ENCODE measurements at places on chromosomes 7 and 10. TPM values are rescaled to one million over a fixed set of nuclear protein-coding genes. Genes with fewer than 3 reads are reported as not detected.

The CCDC172 gene
- not detected for total RNA-seq

The LRRC17 gene
- 4.2 TPM for total RNA-seq

The THSD7A gene
- 7.3 TPM for total RNA-seq

The PNLIP gene
- total RNA-seq = not detected

The FKBP6 gene
- not detected for total RNA-seq

The HTRA1 gene
- total RNA-seq = 135 TPM

The FAM25C gene
- not detected for total RNA-seq

The MAT1A gene
- not detected for total RNA-seq

The KCNK18 gene
- total RNA-seq = not detected

The LEP gene
- 206 TPM for total RNA-seq

The HOXA2 gene
- total RNA-seq = 0.51 TPM

The CALCR gene
- total RNA-seq = not detected

The UNC5B gene
- total RNA-seq = 0.98 TPM

The NKX1-2 gene
- total RNA-seq = not detected

The ALOX5 gene
- total RNA-seq = 48.3 TPM

The IQCE gene
- total RNA-seq = 9.0 TPM

The SPDYE16 gene
- 3.8 TPM for total RNA-seq

The LIPJ gene
- total RNA-seq = 0.17 TPM

The TUBB8 gene
- total RNA-seq = not detected

The FAM13C gene
- 29.4 TPM for total RNA-seq

The PODXL gene
- 44.5 TPM for total RNA-seq

The GFRA1 gene
- 59.9 TPM for total RNA-seq

The FEZF1 gene
- not detected for total RNA-seq

The EIF5AL1 gene
- not detected for total RNA-seq

The MEOX2 gene
- total RNA-seq = 10.7 TPM

The FFAR4 gene
- 1.7 TPM for total RNA-seq

The HOXA13 gene
- 0.68 TPM for total RNA-seq

The CDC14C gene
- total RNA-seq = not detected

The KLHL7 gene
- total RNA-seq = 26.6 TPM

The NYAP1 gene
- not detected for total RNA-seq

The ITIH2 gene
- total RNA-seq = not detected

The SFTPD gene
- total RNA-seq = 0.68 TPM

The BBS9 gene
- total RNA-seq = 26.9 TPM

The NEUROG3 gene
- total RNA-seq = not detected

The GNG11 gene
- 52.2 TPM for total RNA-seq

The GHRHR gene
- total RNA-seq = not detected

Data from subcutaneous adipose tissue (tissue), 4 donors.